Activated CD4-positive, alpha-beta T cell treated with anti-CD3 and anti-CD28 coated beads, Interleukin-2, amount 50 U/mL, for 4 hours (primary cell): ENCODE measurements at places on chromosomes 2 and 18.

- no peak for DNase-seq
Observed at GRCh38 chr18:78517328-78517727, 462.3 kb upstream of the SALL3 start.

DNA sequence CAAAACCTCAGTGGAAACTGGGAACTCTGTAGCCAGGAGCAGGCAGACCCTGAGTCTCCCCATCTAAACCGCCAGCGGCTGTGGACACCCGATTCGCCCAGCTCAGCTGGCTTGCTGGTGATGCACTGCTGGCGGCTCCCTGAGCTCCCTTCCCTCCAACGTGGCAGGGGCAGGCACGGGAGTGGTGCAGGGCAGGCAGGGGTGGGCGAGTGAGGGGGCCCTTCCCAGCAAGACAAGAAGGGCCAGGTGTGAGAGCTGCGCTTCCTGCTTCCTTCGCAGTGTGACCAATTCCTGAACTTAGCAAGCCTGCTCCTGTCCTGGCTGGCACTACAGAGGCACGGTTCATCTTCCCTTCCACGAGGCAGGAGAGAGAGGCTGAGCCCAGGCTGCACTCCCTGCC lies 12.3 kb upstream of the SEMA4C start:
- DNase-seq: no peak

DNA sequence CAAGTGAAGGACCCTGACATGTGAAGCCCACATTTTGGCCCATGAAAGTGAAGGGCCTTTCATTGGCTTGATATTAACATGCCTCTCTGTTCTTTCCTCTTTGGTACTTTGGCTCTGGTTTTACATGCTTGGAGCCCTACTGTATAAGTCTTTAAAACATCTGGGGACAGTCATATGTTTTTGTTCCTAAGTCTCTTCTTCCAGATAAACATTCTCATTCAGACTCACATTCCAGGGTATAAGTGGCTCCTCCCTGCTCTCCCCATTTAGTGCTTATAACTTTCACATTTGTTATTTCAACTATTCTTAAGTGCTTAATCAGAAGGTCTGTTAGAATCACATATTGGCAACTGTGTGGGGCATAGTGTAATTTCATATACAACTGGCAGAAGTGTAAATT lies 1932.2 kb upstream of the CELF4 start:
- no peak for DNase-seq

- DNase-seq: no peak
Observed at GRCh38 chr18:22314420-22314819, 103.3 kb downstream of the CTAGE1 start.

- DNase-seq: no peak
Observed at GRCh38 chr2:56248965-56249742, 65.4 kb downstream of the CCDC85A start.

DNA sequence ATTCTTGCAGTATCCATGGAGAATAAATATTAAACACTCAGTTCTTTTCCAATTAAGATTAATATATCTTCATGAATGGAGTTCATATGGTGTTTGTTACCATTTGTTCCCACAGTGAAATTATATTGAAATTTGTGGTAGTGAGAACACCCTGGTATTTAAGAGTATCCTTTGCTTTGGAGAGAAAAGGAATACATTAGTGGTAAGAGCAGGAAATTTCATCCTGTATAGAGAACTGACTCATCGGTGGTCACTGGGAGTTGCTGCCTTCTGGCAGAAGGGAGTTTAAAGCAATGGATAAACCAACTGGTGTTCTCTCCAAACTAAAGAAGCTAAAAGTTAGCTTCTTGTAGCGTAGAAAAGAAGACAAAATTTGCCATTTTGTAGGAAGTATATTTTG lies 107.3 kb downstream of the MYO1B start:
- DNase-seq: no peak
